RPMI8226 (cell line): ENCODE measurements at places on chromosomes 6 and 20.

DNA sequence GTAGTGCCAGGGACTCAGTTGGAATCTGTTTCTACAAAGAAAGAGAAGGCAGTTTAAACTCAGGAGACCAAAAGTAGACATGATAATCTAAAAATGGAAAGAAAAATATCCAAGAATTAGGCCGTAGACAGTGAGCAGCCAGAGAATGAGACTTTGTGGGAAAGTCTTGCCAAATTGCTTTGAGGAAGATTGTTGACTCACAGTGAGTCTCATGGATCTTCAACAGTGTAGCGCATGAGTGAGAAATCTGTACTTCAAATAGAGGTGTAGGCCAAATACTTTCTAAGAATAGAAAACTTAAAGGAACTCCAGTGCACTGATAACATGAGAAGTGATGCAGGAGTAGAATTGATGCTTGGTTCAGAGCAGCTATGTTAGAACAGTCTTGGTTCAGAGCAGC is 284.5 kb downstream of the HTR1B start:
- DNase-seq = no peak

- DNase-seq = no peak
Measured at GRCh38 chr6:10248378-10248843, 166.5 kb downstream of the TFAP2A start.

DNA sequence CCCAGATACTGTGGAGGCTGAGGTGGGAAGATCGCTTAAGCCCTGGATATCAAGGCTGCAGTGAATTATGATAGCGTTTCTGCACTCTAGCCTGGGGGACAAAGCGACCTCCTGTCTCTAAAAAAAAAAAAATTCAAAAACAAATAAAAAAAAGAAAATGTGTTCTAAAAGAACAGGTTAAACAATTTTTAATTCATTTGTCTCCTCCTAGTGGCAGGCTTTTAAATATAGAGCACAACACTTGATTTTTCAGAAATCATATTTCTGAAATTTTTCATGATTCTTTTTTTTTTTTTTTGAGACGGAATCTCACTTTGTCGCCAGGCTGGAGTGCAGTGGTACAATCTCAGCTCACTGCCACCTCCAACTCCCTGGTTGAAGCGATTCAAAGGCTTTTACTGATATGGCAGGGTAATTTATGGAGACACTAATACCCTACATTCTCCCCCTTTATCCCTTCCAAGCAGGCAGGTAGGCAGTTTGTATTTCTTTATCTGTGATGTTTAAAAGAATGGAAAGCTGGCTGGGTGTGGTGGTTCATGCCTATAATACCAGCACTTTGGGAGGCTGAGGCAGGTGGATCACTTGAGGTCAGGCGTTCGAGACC is 8.7 kb upstream of the GTF3C6 start:
- DNase-seq = peak; percentile 20

DNA sequence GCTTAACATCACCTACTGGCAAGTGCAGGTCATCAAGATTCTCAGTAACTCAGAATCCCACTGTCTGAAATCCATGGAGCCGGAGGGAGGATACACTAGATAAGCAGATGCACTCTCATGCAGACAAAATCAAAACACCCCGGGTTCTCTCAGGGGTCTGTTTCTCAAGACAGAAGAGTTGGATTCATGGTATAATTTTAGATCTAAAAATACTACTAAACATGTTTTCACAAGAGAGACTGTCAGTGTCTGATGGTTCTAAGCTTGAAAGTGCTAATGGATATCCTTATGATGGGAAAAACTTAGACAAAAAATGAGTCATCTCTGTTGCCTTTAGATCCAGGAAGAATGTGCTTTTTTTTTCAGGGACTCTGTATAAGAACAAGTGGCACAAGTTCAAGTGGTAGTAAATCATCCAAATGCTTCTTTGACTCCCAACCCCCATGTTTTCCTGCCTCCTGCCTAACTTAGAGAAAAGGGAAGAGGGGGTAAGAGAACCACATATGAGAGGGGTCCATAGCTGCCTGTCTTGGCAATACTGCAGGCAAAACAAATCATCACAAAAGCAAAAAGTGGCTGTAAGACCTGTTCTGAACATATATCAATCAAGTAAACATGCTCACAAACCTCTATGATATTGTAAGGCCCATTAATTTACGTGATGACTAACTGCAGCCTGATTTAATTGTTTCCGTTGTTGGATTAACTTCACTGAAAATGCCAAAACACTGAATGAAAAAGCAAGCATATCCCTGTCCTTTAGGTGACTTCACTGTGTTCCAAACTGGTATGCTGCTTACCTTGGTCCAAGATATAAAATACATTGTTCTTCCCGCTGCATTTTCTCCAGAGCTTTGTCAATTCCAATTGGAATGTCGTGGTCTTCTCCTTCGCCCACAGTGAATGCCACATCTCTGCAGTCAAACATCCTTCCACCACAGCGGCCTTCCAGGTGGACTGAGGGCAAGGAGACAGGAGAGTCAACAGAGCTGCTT is 84.0 kb upstream of the TULP1 start:
- no peak for DNase-seq

- no peak for DNase-seq
Measured at GRCh38 chr6:86820750-86821149, 116.6 kb upstream of the HTR1E start.
